ENCODE measurements at places on chromosomes 4 and X.

- peak; percentile 74 for DNase-seq
Measured at GRCh38 chrX:154308108-154308946, 12.7 kb downstream of the TKTL1 start.

DNA sequence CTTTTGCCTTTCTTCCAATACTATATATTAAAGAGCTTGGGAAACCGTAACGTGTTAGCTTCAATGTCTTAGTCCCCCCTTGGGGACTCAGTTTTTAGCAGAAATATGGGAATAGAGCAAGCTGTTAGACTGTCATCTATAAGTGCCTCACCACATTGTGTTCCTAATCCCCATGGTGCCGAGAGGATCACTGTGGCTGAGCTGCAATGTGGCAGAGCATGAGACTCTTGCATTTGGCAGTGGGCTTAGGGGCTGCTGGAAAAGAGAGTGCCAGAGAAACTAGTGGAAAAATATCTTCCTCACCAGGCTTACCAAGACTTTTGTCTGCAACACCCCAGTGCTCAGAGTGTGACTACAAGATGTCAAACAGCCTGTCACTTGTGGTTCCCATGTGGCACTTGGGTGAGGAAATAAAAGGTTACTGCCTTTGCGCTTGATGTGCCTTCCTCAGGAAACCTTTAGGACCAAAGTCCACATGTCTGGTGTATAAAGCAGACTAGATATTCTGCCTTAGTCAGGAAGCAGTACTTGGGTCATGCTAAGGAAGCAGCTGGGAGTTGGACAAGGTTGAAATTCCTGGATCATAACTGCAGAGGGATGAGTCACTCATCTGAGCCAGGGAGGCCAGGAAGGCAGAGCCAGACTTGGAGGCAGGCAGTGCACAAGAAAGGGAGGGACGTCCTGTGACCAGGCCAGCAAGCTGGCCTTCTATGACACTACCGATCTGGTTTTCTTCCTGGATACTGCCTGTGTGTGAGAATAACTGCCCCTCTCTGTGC lies 9.7 kb upstream of the MAGEA4 start:
- no peak for DNase-seq

GRCh38 chr4:185896817-185897488 lies 85.0 kb upstream of the SORBS2 start:
- DNase-seq: no peak

- no peak for DNase-seq
Measured at GRCh38 chrX:99901091-99901490, 509.0 kb downstream of the PCDH19 start.

DNA sequence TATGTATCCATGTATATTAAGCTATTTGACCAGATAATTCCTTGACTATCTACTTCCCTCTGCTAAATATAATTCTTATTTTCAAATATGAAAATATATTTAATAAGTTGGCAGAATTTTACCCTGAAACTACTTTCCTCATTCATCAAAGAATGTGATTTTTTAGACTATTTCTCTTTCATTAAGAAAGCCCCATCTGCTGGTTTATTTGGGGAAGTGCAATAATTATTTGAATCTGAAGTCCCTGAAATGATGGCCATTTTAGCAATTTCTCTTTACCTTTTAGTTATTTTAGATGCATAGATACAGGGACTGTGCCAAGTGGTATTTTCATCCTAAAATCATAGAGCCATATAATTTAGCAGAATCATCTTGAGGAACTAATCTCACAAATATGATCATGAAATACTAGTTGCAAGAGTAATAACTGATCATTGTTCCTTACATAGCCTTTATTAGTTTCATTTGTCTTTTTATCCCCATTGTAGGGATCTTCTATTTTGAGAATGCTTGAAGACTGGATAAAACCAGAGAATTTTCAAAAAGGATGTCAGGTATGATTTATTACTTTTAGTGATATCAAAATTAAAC lies 39.0 kb downstream of the ENPEP start:
- DNase-seq: no peak

DNA sequence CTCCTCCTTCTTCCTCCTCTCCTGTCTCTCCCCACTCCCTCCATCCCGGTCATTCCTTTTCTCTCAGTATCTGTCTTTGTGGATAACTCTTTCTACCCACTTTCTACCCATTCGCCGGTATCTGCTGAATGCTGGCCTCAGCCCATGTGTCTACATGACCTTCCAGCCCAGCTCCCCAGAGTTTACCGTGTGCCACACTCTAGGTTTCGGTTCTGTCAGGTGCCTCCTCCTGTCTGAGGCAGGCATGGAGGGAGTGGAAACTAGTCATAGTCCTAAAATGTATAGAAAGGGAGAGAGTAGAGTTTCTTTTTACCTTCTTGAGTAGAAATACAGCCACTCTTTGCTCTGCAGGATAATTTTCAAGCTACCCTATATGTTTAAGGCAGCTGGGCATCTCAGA lies 33.5 kb upstream of the SCRG1 start:
- DNase-seq: no peak

GRCh38 chr4:124433044-124433443 lies 279.5 kb downstream of the ANKRD50 start:
- DNase-seq: no peak

DNA sequence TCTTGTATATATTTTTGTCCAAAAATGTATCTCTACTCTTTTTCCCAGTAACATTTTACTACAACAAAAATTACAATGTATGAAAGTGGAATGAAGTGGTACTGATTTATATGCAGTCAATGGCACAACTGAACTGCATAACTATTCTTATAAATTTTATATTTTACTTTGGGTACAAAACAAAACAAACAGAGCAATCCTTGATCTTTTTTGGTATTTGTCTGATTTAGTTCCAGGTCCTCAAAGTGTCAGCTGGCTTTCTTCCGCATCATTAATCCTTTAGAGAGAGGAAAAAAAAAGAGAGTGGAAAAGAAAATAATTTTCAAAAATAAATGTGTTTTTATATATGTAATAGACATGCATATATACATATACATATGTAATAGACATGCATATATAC lies 252.4 kb upstream of the SLIT2 start:
- DNase-seq: no peak

GRCh38 chr4:7361280-7361895 lies 73.3 kb downstream of the PSAPL1 start:
- DNase-seq: no peak

GRCh38 chr4:25743971-25744370 lies 88.3 kb downstream of the SLC34A2 start:
- no peak for DNase-seq

DNA sequence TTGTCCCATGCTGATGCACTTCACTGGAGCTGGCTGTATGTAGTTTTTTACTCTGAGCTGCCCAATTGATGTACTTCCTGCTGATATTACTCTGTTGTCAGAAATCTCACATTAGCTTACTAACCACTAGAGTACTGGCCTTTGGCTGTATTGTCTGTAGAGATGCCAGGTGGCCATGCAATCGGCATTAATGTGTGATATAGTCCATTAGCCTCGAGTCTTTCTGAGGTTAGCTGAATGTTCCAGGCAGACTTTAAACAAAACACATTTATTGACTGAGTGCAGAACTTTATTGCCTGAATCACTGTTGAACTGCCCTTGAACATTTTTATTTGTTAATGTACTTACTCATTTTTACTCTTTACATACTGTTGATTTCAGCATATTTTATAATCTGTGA lies 335.2 kb downstream of the PCDH10 start:
- no peak for DNase-seq

DNA sequence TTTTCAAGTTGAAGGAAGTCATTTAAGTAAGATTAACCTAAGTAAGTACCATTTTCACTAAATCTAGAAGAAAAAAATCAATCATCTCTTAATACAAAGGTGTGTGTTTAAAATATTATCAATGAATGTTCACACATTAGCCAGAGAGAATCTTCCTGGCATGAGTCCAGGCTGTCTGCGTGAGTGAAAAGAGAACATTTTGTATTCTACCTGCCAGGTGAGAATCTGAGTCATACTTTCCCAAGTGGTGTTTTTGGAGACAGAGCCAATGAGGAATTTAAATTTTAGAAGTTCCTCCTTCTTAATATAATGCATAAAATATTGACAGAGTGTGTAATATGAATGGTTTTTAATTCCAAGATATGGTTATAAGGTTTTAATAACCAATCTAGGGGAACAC lies 371.8 kb upstream of the NR3C2 start:
- DNase-seq: no peak

DNA sequence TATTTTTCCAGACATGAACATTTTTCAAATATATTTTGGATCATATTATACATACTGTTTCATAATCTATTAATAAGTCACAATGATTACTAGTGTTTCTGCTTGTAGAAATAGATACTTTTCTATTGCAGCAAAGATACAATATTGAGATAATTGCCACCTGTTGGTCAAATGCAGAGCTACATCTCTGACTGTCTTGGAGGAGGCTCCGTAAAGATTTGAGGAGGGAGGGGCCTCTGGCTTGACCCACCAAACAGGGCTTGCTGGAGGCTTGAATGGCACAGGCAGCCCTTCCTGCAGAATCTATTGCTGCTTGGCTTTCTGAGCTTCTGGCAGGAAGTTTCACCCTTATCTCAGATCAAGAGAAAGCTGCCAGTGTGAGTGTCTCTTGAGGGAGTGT lies 99.3 kb upstream of the ARMCX2 start:
- DNase-seq: peak; percentile 4

DNA sequence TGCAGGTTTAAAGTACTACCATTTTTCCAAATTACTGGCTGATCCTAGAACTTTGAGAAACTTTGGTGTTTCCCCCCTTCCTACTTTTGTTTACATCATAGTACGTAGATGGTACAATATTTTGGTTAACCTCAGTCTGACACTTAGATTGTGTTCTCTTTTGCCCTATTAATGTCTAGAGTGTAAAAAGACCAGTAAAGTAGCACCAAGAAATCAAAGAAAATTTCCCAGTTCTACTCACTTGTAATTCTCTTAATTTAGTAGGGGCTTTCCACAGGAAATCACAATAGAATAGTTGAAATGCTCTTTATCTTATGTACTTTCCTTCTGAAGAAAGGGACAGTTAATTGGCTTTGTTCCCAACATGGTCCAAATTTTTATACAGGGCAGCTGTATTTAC lies 51.6 kb downstream of the NFKB1 start:
- no peak for DNase-seq

- no peak for DNase-seq
Measured at GRCh38 chr4:1752284-1753041, 31.1 kb downstream of the TACC3 start.

DNA sequence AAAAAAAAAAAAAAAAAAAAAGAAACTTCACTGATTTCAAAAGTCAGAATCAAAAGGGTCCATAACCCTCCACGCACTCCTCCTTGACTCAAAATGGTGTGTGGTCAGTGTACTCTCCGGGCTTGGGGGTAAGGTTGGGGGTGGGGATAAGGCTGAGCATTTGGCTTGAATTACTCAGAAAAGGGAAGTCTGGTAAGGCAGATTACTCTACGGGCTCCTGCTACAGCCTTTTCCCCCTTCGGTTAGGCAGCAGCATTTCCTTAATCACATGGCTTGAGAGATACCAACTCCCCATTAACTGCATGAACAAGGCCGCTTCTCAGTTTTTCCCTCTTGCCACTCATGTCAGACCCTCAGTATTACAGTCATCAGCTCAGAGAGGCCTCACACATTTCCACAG lies 135.4 kb upstream of the DUSP21 start:
- DNase-seq: no peak

DNA sequence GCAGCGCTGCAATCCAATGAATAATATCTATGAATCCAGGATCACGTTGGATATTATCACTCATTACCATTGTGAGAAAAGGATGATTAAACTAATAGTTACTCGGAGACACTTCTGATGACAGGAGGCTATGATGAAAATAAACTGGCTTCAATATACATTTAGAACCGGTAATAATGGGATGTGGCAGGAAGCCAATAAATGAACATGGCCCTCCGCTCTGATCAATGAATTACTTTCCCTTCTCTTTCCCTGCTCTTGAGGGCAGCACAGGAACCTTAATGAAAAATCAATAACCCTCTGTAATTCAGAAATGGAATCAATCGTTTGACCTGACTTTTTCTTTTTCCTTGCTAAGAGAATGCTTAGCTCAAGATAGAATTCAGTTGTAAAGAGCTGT lies 103.9 kb upstream of the PAQR3 start:
- no peak for DNase-seq

GRCh38 chr4:153799694-153800074 lies 10.8 kb upstream of the SFRP2 start:
- no peak for DNase-seq

DNA sequence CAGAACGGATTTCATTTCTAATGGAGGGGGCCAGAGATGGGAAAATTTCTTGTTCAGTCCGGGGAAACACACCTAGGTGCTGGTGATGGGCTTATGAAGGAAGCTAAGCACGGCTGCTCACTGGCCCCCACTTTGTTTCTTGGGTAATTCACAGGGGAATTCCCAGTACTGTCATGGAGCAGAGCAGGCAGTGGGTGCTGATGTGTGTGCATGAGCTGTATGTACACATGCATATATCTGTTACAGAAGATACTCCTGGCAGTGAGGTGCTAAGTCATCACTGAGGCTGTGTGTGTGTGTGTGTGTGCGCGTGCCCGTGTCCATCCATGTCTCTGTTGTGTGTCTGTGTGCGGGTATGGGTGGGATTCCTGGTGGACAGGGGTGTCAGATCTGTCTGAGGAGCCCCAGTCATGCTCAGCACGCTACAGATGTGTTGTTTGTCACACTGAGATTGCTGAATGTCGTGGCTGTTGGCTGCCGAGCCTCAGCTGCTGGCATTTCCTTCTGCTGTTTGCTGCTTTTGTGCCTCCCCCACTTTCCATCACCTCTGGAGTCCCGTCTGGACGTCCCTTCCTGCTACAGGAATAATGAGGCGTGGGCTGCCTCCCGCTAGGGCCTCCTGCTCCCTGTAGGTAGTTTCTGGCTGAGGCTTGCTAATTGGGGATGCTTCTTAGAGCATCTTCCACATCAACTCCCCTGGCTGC lies 53.3 kb downstream of the JADE1 start:
- peak; percentile 25 for DNase-seq

DNA sequence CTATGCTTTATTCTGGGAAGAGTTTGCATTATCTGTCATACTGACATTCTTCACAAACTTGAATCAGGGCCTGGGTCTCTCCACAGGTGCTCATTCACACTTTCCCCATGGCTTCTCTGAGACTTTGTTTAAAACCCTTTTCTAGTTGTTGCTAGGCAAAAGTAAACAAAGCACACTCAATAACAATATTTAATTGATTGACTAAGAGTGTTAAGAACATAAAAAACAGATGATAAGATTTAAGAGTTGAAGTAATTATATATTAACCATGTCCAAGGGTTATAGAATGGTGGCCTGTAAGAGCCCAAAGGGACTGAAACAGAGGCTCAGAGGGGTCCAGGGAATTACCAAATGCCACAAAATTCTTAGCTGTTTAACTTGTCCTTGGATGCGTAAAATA lies 7.1 kb downstream of the MAOA start:
- no peak for DNase-seq

- DNase-seq: peak; percentile 72
Measured at GRCh38 chrX:74015379-74016019, 288.5 kb upstream of the ZCCHC13 start.

DNA sequence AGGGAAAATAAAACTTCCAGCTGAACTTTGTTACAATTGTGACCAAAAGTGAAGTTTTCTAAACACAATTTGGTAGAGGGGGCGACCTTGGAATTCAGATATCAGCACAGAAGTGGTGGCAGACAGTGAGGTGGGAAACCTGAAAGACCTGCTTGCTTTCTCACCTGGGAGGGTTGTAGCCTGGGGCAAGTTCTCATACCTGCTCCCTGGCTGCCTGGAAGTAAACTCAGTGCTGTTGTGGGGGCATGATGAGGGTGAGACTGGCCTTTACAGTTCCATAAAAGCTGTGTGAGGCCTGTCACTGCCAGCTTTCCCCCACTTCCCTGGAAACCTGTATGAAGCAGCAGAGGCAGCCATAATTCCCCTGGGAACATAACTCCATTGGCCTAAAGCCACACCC lies 1180.2 kb downstream of the FAM133A start:
- no peak for DNase-seq

GRCh38 chrX:107562482-107562881 lies 65.8 kb upstream of the PRPS1 start:
- DNase-seq: no peak
